Smooth muscle cell of the umbilical artery (primary cell): ENCODE measurements at places on chromosomes 2 and 18. TPM values are rescaled to one million over a fixed set of nuclear protein-coding genes. Genes with fewer than 3 reads are reported as not detected.

RAB17 gene
- total RNA-seq = 0.59 and 0.60 TPM in 2 replicates

FAM228A gene
- under 0.01 and 0.65 TPM in 2 replicates for total RNA-seq

TMEM247 gene
- not detected in 2 replicates for total RNA-seq

UGT1A8 gene
- not detected in 2 replicates for total RNA-seq
